Stimulated activated CD8-positive, alpha-beta memory T cell treated with anti-CD3 and anti-CD28 coated beads, Interleukin-7, amount 100 ng/mL, for 4 hours (primary cell): ENCODE measurements at places on chromosomes 5 and 9.

- no peak for DNase-seq
Observed at GRCh38 chr9:92562461-92562967, 26.7 kb upstream of the ECM2 start.

GRCh38 chr9:36867241-36867640, 166.8 kb downstream of the PAX5 start:
- no peak for DNase-seq

DNA sequence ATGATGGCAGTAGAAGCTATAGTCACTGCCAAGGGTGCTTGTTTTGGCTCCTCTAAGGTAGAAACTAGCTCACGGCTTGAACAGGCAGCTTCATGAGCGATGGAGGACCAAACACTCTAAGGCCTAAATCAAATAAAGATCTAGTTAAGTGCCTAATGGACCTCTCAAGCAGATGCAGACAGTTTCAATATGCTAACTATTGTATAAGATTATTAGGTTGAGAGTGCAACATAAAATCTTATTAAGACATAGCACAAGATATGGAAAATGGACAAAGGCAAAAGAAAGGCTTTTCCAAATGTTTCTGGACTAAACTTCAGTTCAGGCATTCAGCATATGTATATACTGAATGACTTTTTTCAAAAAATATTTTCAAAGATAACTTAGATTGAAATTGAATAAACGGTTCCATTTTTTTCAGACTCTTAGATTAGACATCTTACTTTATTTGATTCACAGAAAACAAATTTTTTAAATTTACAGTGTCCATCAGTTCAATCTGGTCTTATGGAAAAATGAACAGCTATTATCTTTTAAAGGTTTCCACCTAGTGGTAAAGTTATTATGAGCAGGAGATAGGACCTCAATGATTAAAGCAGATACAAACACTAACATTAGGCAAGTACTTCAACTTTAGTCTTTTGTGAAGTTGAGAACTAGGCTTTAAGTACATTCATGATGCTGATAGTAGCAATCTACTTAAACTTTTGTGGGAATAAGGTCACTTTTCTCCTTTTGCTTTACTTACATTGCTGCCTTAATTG, 1167.7 kb downstream of the MAT2B start:
- DNase-seq, result no peak

DNA sequence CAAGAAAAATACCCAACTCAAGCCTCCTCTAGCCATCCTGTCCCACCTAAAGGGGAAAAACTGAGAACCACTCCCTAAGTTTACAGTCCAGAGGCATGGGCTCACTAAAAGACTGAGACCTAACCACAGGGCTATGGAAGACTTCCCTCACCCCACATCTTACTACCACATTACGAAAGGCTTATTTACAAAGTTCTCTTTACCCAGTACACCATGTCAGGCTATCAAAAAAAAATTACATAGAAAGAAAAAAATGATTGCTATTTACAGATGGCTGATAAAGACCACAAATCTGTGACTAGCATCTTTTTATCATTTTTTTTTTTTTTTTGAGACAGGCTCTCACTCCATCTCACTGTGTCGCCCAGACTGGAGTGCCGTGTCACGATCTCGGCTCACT, 69.7 kb upstream of the TNPO1 start:
- no peak for DNase-seq

- no peak for DNase-seq
Observed at GRCh38 chr5:10451137-10451824, 9.6 kb downstream of the ROPN1L start.

DNA sequence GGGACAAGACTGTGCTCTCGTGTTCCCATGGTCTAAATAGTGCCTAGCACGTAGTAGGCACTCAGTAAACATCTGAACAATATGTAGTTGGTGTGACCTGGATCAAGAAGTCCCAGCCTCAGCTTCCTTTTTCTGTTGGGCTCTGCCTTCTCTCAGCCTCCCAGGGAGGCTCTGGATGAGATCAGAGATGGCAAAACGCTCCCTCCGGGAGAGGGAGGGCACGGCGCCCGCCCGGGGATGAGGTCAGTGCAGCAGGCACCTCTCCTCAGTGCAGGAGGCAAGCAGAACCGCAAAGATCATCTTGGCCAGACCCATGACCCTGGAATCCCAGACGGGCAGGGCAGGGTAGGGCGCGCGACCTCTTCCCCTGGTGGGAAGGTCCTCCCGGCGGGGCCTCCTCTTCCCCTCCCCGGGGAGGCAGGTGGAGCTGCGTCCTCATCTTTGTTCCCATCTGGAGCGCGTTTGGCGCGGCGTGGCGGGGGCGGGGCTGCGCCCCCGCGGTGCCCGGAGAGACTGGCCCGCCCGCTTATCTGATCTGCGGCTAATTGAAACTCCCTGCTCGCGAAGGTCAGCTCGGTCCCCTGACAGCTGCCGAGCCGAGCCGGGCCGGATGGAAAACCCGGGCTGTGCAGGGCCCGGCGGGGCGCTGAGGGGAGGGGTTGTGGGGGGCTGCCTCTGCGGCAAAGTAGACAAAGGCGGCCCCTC, 60.9 kb downstream of the CXXC5 start:
- no peak for DNase-seq

- DNase-seq, result no peak
Observed at GRCh38 chr5:138192826-138193225, 13.9 kb downstream of the KIF20A start.

GRCh38 chr5:80119372-80119771, 84.2 kb downstream of the THBS4 start:
- DNase-seq, result no peak

DNA sequence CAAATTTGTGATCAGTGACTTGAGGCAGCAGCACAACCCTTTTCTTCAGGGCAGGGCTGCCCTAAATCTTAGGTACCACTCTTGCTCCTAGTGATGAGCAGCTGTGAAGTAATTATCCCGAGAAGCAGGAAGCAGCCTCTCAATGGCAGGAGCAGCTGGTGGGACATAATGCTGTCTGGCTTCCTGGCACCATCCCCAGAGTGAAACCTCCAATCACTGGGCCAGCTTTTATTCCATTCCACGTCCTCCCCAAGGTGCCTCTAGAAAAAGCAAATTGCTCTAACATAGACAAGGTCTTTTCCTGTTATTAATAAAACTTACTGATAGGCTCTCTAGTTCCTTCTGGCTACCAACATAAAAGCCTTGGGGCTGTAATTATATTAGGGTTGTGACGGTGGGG, 154.0 kb downstream of the FRMD3 start:
- DNase-seq, result no peak

DNA sequence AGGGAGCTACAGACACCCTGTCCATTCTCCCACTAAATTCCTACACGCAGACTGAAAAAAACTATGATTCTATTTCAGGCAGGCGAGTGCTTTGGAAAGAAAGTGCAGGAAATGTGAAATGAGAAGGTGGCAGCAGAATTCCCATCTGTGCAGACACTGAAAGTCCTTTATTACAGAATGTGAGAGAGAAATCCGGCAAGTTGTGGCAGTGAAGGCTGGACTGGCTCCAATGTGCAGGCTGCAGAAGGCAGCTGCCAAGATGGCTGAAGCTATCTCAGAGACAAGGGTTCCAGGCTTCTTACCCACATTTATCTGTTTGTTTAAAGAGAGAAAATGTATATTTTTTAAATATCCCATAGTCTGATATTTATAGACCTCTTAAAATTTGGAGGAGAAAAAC, 161.8 kb upstream of the VLDLR start:
- no peak for DNase-seq

GRCh38 chr9:117494401-117495090, 79.7 kb upstream of the ASTN2 start:
- DNase-seq, result no peak
